Spinal cord (tissue), 10 donors: ENCODE measurements at places on chromosomes 4 and X.
A peak's percentile ranks its signal among the peaks of the same experiment; 100 is the strongest.

GRCh38 chrX:848386-848785 lies 217.8 kb downstream of the SHOX start:
- DNase-seq: no peak

DNA sequence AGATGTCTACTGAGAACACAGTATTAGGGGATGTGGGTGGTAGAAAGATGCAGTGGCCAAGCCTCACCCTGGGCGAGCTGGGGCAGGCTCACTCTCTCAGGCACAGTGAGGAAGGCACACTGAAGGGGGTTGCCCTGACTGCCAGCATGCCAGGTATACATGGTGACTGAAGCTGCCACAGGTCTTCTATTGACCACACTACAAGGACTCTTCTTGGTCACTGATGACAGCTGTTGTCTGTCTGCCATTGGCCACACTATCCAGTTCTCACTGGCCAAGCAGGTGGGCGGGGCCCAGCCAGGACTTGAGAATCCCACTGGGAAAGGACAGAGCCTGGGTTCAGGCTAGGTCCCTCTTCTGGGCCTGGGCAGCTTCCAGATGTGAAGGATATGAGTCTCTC lies 39.7 kb upstream of the TBC1D14 start:
- no peak for DNase-seq

GRCh38 chr4:161291222-161291621 lies 872.6 kb downstream of the FSTL5 start:
- DNase-seq: no peak

DNA sequence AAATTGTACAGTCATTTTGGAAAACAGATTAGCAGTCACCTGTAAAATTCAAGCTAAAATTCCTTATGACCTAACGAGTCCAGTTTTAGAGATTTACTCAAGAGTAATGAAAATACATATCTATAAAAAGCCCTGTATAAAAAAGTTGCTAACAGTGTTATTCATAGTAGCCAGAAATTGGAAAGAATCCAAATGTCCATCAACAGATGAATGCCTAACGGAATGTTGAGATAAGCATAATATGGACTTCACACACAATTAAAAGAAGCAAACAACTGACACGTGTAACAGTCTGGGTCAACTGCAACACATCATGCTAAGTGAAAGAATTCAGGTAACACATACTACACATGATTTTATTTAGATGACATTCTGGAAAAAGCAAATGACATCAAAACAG lies 584.8 kb upstream of the AGA start:
- no peak for DNase-seq

DNA sequence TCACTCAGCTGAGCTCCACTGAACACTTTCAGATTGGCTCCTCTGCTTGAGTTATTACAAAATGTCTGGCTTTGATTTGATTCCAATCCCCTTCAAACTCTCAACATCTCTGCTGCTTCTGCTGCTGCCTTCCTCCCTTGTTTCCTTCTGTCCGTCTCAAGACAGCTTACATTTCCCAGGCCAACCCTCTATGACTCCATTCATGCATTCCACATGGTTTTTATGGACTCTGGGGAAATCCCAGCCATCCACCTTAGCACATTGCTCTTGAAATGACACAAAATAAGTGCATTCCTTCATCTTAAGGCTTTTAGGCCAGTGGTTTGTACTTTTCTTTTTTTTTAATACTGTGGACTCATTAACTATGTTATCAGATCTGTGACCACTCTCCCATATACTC lies 68.5 kb upstream of the TMEM164 start:
- no peak for DNase-seq

DNA sequence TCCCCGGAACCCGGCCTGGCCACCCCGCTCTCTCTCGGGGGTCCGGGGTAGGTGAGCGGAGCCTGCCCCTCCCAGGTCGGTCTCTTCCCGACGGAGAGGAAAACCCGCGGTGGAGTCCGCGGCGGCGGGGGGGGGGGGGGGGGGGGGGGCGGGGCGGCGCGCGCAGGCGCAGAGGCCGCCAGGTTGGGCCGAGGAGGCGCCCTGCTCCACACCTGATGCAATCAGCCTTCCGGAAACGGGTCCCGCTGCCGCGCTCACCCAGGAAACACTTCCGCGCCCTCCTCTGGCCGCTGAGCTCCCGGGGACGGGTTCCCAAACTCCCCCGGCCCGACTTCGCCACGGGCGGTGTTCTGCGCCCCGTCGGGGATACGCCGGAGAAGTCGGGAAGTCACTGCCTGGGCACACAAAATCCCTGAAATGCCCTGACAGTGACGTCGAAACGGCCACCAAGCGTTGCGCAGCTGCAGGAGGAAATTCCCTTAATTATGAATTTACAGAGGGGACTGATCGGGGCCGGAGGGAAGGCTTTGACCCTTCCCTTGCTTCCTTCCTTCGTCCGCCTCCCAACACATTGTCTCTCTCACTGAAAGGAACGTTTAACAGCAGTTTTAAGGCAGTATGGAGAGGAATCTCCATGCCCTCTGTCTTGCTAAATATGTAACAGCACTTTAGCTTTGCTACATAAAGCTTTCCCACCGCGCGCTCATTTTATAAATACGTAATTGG lies 2.1 kb upstream of the APBB2 start:
- DNase-seq: no peak

DNA sequence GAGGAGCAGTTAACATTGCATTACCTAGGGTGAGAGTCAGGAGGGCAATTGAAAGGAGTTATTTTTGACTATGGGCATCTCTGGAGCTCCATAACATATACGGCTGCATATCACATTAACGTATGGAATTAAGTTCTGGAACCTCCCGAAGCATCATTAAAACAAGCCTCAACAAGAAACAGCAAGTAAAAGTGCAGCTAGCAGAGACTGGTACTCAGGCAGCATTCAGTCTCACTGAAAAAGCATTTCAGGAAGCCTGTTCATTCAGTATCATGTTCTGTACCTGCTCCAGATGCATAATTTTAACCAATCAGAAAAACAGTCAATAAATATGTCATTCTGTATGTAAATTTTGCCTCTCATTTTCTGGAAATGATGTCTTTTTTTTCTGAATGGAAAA lies 299.6 kb downstream of the EPHA5 start:
- no peak for DNase-seq

GRCh38 chr4:8131210-8131609 lies 27.4 kb downstream of the ABLIM2 start:
- no peak for DNase-seq

- DNase-seq: no peak
Observed at GRCh38 chr4:24734511-24734910, 60.9 kb upstream of the SOD3 start.

DNA sequence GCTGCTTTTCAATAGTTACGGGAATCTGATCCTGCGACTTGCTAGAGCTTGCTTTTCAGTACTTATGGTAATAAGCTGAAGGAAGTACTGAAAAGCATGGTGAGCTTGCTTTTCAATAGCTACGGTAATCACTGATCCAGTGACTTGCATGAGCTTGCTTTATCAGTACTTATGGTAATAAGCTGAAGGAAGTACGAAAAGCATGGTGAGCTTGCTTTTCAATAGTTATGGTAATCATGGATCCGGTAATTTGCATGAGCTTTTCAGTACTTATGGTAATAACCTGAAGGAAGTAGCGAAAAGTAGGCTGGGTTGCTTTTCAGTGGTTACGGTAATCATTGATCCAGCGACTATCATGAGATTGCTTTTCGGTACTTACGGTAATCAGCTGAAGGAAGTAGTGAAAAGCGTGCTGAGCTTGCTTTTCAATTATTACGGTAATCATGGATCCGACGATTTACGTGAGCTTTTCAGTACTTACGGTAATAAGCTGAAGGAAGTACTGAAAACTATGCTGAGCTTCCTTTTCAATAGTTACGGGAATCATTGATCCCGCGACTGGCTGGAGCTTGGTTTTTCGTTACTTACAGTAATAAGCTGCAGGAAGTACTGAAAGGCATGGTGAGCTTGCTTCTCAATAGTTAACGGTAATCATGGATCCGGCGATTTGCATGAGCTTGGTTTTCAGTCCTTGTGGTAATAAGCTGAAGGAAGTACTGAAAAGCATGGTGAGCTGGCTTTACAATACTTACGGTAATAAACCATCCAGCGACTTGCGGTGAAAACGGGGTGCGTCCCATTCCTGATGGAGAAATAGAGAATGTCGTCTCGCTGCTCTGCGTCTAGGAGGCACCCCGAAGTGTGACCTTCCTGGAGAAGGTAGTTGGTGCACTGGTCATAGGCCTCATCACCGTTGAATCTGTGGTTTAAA lies 6.5 kb downstream of the CRLF2 start:
- DNase-seq: peak; percentile 98

- DNase-seq: no peak
Observed at GRCh38 chr4:184214931-184215330, 2.7 kb downstream of the ENPP6 start.

GRCh38 chr4:85783483-85783882 lies 308.5 kb downstream of the ARHGAP24 start:
- DNase-seq: no peak
